ENCODE measurements at places on chromosomes 12 and 14.

- no peak for DNase-seq
Measured at GRCh38 chr14:27387463-27387862, 789.6 kb upstream of the NOVA1 start.

GRCh38 chr14:56211844-56212243 is 93.6 kb downstream of the PELI2 start:
- DNase-seq, result no peak

GRCh38 chr12:57640175-57641042 is 7.4 kb upstream of the B4GALNT1 start:
- DNase-seq, result no peak

- DNase-seq, result no peak
Measured at GRCh38 chr14:90103808-90104207, 42.0 kb downstream of the KCNK13 start.

- DNase-seq, result no peak
Measured at GRCh38 chr12:49545815-49546214, 7.0 kb downstream of the KCNH3 start.

DNA sequence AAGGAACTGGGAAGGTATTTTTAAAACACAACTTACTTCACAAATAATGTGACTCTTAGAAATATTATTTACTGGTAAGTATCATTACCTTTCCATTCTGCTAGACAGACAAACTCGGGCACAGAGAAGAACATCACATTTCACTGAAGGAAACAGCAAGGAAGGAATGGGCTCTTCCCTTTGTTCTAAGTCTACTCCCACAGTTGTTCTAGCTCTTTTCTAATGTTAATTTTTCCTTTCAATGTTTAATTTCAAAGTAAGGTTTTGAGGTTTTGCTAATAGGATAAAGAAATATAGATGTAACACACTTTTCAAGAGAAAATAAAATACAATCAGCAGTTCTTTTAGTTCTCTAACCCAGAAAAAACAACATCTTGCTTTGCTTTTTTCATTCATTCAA is 7.0 kb downstream of the NID2 start:
- DNase-seq, result no peak

GRCh38 chr14:38137005-38137404 is 70.7 kb upstream of the SSTR1 start:
- DNase-seq, result no peak

DNA sequence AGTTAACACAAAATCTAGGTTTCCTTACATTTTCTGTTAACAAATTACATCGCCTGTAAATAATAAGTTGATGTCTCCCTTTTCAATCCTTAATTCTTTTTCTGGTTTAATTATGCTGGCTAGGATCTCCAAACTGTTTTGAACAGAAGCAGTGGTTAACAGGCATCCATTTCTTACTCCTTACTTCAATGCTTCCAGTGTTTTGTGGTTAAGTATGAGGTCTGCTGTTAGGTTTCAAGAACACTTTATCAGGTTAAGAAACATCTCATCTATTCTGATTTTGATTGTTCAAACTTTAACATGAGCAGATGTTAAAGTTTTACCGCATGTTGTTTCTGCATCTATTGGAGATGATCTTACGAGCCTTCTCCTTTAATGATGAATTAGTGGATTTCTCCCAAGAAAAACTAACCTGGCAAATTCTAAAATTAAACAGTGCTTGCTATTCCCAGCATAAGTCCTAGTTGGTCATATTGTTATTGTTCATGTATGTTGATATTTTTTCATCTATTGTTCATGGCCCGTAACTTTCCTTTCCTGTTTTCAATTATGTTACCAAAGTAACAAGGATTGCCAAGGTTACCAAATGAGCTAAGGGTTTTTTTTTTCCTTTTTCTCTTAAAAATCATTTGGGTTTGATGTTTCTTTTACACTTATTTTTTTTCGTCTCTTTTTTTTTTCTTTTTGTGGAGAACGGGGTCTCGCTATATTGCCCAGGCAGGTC is 33.4 kb downstream of the POLE start:
- DNase-seq, result no peak

- DNase-seq, result no peak
Measured at GRCh38 chr12:124613151-124613585, 45.8 kb upstream of the NCOR2 start.

DNA sequence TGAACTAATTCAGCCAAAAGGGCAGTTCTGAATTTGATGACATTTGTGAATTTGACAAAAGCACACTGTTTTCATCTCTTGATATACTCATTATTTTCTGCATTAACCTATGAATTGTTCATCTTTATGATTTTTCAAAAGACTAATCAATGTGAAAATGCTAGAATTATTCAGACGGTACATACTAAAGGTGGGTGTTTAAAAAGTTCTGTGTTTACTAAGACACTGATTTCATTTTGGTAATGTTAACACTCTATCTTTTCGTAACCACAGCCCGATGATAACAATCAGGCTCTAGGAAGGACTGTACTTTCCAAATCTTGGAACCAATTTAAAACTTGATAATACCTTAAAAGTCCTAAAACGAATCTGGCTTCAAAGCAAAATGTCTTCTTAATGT is 9.4 kb downstream of the AKAP5 start:
- no peak for DNase-seq

- no peak for DNase-seq
Measured at GRCh38 chr12:74031045-74031444, 506.6 kb upstream of the ATXN7L3B start.

Data from SW 1271 (cell line).